ENCODE measurements at places on chromosomes 4 and X.
A peak's percentile ranks its signal among the peaks of the same experiment; 100 is the strongest.

DNA sequence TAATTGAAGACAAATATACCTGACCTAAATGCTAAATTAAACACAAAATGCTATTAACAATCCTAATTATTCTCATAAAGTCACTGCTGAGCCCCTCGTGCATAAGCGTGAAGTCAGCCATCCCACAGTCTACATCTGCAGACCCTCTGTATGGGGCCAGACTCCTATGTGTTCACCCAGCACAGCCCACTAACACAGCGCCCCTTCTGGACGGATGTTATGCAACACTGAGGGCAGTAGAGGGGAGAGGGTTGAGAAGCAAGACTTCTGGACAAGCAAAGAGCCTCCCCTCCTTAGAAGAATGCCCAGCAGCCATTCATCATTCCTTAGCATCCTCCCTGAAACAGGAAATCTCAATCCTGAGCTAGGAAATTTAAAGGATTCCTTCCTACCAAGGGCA is 7.9 kb downstream of the TRPC3 start:
- no peak for DNase-seq

GRCh38 chrX:10508891-10509290 is 111.5 kb downstream of the MID1 start:
- DNase-seq = no peak

DNA sequence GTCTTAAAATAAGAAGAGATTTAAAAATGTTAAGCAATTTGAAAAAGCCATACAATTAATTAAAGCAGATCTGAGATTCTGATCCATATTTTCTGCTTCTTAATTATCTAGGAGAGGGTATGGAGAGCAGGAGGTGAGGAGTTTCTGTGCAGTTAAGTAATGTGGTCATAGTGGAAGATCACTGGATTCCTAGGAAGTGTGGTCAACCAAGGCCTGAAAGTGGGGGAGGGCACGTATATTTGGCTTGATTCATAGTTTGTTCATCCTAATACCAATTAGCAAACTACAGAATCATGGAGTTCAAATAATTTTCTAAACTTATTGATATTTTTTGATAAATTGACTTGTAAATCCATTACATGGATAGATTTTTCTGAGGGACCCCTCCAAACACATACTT is 768.3 kb downstream of the RAPGEF2 start:
- no peak for DNase-seq

DNA sequence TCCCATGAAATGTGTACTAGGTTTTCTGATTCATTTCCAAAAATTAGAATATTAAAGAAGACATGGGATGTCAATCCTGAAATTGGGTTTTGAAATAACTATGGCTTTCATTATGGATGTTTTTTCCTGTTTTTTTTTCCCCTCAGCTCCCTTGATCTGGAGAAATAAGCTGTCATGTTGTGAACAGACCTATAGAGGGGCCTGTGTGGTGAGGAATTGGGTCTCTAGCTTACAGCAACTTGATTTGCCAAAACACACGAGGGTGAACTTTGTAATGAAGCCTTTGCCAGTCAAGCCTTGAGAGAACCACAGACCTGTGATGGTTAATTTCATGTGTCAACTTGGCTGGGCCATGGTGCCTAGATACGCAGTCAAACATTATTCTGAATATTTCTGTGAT is 2413.6 kb downstream of the PCDH7 start:
- DNase-seq = no peak

- DNase-seq = no peak
These were observed 13.4 kb downstream of the PDK3 start for GRCh38 chrX:24478509-24478908.

DNA sequence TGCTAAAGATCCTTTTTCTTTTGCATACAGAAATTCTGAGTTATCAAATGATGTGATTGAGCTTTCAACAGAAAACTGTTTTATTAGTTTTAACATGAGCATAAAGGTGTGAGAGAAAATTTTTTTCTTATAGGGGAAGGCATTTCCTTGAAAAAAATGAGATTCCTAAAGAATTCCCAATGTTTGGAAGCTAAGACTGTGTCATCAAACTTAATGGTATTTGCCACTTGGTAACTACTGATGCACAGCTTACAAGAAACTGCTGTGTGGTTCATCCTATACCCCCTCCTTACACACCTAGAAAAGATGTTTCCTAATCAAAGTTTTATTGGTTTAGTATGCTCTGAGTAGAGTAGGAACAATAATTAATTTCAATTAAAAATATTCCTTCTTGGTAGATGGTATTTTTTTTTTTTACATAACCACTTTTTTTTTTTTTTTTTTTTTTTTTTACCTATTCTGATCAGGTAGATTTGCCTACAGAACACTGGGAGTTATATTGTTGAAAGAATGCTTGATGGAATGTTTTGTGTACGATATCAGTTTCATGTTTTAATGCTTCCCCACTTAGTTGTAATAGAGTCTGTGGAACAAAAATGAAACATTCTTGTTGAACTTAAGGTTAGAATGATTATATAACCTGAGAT is 6.0 kb downstream of the PTPN13 start:
- DNase-seq = no peak

DNA sequence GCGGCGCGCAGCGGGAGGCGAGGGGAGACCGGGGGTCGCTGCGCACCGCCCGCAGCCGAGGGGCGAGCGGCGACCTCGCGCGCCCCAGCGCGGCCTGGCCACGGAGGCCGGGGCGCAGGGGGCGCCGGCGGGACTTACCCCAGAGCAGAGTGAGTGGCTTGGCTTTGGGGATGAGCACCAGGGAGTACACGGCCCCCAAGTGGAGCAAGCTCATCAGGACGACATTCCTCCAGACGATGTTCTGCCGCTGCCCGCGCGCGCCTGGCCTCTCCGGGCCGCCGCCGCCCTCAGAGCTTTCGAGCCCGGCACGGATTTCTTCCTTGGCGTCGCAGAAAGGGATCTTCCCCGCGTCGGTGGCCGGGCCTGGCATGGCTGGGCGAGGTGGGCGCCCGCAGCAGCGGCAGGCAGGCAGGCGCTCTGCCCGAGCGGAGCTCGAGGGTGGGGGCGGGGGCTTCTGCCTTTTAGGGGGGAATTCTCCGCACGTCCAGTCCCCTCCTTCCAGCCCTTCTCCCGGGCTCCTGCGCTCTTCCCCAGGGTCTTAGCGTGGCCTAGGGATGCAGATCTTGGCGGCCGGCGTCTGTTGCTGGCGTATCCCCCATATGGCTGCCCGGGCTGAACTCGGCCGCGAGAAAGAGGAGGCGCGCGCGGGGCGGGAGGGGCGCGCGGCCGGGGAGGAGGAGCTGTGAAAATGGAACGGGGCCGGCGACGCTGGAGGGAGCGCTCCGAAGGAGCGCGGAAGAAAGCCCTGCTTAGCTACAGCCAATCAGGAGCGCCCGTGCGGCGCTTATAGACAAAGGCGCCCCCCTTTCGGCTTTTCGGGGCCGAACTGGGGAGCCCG is at the start of gene SCD5:
Gene SCD5 (minus strand): TSS at position 629 of the 838 bp plus-strand sequence. CDS start 259 bp downstream, at position 370.
- peak; percentile 88 for DNase-seq

All from posterior vena cava (tissue), 2 donors.